Endothelial cell (in vitro differentiated cells): ENCODE measurements at places on chromosomes 12 and 14. TPM values are rescaled to one million over a fixed set of nuclear protein-coding genes. Genes with fewer than 3 reads are reported as not detected.

SYT1 gene
- total RNA-seq = 13.0 TPM

DLGAP5 gene
- total RNA-seq = 12.8 TPM

DTX1 gene
- total RNA-seq = 62.8 TPM

SLC10A1 gene
- not detected for total RNA-seq

OAS2 gene
- 0.41 TPM for total RNA-seq

ADAMTS20 gene
- 0.15 TPM for total RNA-seq

CMA1 gene
- not detected for total RNA-seq

GRCh38 chr12:81261508-81262207, 183.8 kb downstream of the ACSS3 start:
- DNase-seq = no peak

- no peak for DNase-seq
These were observed 44.5 kb downstream of the RERGL start for GRCh38 chr12:18045446-18045992.

DNA sequence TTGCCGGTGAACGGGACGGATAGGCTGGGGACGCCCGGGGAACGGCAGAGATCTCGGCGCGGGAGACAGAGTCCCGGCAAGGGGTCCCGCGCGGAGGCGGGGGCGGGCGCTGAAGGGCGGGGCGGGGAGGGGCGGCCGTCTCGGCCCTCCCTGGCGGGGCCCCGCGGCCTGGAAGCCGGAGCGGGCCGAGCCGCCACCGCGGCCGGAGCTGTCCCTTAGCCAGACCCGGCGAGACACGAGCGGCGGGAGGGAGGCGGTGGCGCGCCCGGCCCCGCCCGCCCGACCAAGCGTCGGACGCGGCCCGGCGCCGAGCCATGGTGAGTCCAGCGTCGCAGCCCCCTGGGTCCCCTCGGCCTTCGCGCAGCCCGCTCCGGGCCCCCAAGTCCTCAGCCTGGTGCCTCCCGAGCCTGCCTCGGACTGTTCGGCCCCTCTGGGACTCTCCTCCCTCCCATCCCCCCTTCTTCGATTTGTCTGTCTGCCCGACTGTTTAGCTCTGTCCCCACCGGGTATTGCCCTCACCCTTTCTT, at the start of gene ARHGEF40:
Gene ARHGEF40 (plus strand): TSS at position 222 of the 527 bp plus-strand sequence. CDS start 93 bp downstream, at position 315.
- DNase-seq = peak; percentile 38

DNA sequence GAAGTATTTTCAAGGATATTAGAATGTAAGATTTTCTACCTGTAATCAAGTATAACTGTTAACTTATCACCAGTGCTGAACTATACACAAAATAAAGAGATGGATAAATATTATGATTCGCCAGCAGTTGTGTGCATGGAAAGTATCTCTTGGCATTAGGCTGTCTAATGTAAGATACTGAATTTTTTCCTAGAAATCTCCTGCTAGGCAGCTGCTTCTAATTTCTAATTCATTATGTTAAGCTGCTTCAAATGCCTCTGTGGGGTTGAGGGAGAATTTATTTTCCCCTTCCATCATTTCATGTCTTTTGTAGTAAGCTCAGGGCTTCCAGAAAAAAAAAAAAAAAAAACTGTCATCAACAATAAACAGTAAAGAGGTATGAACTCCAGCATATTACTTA, 516.0 kb downstream of the DIO2 start:
- no peak for DNase-seq

GRCh38 chr12:25959071-25959961, 834 bp downstream of the RASSF8 start:
- DNase-seq = peak; percentile 43

- DNase-seq = no peak
These were observed 4.9 kb upstream of the ATP23 start for GRCh38 chr12:57936513-57936883.

DNA sequence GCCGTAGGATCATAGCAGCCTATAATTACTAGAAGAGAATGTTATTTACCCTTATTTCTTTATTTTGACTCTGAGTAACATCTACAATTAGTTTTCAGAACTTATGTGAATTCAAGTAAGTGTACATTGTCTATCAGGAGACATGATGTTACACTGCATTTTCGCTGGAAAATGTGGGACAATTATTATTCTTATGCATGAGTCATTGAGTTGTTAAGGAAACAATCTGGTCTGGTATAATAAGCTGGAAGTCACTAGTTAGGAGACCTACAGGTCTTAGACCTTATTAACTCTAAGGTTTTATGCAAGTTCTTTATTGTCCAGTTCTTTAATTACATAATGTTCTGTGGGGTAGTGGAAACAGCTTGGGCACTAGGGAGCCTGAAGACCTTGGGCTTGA, 5.8 kb downstream of the KTN1 start:
- DNase-seq = no peak

DNA sequence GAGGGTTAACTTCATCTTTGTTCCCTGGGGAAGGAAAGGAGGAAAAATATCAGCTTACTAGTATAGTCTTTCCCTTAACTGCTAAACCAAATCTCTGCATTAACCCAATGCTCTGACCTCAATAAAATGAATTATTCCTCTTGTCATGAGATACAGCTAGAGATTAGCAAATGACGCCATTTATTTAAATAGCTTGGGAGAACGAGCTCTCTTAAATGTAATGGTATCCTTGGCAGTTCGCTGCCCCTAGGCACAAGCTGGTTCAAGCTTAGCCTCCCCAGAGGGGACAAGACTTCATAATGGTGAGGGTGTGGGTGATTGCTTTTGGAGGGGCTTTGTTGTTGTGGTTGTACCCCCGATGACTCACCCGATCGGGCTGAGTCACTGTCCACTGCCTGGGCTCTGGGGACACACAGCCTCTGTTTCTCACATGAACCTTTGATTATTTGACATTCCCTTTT, 19.6 kb downstream of the FNTB start:
- DNase-seq = no peak

DNA sequence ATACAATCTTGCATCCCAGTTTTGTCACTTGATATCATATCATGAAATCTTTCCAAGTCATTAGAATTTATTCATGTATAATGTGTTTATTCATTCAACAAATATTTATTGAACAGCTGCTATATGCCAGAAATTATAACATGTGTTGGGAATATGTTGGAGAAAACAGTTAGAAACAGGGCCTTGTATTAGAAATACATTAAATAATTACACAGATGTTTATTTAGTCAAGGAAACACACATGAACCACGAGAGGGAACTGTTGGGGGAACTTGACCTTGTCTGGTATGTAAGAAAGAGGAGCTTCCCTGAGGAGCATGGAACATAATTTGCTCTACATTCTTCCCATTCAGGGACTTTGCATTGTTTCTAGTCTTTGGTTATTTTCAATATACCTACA, 191.7 kb upstream of the FRMD6 start:
- DNase-seq = no peak

- DNase-seq = no peak
These were observed 43.2 kb upstream of the MYBPC1 start for GRCh38 chr12:101551362-101552114.

DNA sequence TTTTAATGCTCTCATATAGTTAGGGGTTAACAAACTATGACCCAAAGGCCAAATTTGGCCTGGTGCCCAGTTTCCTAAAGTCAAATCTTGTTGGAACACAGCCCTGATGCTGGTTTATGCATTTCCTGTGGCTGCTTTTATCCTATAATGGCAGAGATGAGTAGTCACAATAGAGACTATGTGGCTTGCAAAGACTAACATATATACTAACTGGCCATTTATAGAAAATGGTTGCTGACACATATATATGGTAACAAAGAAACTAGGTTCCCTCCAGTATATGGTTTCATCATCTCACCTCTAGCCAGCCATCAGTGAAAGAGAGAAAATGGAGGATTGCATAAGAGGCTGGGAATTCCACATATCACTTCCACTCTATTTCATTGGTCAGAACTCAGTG, 10.8 kb downstream of the NAV3 start:
- DNase-seq = no peak

DNA sequence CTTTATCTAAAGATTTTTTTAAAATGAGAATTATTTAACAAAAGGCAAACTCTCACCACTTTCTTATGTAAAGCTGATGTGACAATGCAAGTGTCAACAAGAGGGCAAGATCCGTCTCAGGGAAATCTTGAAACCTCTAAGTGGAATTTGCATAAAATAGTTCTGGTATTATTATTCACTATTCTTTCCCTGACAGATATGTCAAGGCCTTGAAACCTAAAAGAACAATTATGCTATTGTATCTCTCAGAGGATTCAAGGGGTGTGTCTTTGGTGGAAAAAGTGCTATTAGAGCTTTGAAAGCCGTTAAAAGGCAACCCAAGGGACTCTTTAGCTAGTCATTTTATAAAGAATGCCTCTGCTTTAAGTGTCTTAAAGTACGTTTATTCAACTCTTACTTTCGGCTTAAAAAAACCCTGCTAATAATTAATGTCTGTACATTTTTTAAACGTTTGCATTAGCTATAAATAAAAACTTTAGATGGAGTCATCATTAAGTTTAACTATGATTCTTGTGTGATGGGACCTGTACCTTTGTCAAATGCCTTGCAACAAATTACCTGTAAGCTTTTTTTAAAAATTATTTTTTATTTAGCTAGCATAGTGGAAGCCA, 585.5 kb downstream of the VRK1 start:
- DNase-seq = no peak

GRCh38 chr14:22517117-22517720, 71.8 kb downstream of the DAD1 start:
- DNase-seq = no peak

- peak; percentile 62 for DNase-seq
These were observed 825 bp upstream of the CCDC85C start for GRCh38 chr14:99604766-99605298.

DNA sequence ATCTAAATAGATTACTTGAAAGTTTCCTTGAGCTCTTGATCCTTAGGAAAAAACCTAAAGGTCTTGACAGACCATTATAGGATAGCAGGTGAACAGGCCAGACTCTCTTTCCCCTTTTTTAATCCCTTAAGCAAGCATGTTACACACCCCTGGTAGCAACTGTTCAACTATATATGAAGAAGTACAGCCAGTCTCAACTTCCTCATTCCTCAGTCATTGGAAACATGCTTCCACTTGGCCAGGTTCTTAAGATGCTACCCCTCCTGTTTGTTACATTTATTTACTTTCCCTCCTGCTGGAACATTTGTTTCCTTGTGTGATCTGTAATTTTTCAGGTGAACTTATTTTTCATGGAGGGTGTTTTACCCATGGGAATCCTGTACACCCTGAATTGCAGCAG, 124.1 kb downstream of the ARMH4 start:
- no peak for DNase-seq

DNA sequence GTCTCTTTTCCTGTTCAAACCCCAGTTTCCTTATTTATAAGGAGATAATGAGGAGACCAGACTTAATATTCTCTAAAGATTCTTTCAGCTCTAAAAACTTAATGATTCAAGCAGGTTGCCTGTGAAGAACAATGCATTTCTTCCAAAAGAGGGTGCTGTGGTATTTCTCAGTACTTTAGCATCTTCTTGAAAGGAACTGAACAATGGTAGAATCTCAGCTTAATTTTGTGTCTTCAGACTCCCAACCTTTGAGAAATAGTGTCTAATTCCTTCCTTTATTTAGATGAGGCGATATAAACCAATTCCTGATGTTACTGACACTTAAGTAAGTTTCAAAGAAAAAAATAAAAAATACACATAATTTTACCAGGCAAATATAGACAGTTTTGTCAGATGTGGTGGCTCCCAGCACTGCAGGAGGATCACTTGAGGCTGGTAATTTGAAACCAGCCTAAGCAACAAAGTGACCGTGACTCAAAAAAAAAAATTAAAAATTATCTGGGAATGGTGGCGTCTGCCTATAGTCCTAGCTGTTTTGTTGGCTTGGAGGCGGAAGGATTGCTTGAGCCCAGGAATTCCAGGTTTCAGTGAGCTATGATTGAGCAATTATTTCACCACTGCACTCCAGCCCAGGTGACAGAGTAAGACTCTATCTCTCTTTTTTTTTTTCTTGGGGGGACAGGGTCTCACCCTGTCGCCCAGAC, 76.9 kb upstream of the PSMA6 start:
- no peak for DNase-seq

- no peak for DNase-seq
These were observed 36.2 kb downstream of the TMEM120B start for GRCh38 chr12:121748571-121749265.

DNA sequence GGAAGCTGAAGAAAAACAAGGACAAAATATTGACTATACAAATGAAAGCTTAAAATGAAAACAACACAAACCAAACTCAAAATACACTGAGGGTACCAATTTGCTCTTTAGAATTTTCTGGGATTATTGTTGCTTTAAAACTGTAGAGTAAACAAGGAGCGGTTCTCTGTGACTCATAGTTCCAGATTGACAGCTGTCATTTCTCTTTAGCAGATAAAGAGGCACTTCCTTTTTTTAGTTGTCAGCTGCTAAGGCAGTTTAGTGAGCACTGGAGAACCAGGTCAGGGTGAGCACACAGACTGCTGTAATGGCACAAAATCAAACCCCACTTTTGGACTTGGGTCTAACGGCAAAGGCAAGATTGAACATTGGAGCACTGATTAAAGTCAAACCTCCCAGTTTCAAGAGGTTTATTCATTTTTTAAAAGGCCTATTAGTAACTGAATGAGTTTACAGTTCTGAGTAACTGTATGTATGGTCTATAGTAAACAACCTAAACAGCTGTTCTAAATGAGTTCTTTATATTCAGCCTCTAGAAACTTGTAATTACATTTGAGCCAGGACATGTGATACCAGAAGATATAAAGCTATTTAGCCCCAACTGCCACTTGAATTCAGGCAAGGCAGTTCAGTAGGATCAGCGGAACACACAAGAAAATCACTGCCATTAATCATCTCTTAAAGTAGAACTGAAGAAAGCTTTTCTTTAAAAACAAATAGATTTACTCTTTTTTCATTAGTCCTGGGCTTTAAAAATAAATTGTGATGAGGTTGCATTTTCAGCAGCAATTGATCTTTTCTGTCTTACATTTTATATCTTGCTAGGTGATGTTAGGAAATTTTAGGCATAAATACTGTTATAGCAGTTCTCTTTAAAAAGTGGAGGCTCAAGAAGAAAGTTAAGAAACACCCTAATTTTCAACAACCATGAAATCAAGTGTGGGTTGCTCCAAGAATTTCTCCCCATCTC, 71.7 kb upstream of the PRICKLE1 start:
- no peak for DNase-seq

- peak; percentile 22 for DNase-seq
These were observed 606 bp downstream of the PRIMA1 start for GRCh38 chr14:93787465-93788292.

DNA sequence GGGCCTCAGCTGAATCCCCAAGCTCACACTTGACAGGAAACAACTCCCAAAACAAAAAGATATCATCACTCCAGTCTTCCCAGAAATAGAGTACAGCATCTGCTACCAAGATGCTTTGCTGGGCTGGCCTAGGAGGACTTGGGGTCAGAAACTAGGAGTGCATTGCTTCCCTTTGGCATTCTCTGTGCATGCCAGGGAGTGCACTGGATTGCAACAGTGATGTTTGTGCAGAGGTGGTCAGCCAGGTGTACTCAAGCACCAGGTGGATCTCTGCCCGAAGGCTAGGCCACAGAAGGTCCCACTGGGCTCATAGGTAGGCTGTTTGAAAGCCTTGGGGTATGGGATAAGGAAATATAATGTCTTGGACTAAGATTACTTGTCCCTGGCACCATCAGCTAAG, 51.1 kb downstream of the RAB35 start:
- no peak for DNase-seq

DNA sequence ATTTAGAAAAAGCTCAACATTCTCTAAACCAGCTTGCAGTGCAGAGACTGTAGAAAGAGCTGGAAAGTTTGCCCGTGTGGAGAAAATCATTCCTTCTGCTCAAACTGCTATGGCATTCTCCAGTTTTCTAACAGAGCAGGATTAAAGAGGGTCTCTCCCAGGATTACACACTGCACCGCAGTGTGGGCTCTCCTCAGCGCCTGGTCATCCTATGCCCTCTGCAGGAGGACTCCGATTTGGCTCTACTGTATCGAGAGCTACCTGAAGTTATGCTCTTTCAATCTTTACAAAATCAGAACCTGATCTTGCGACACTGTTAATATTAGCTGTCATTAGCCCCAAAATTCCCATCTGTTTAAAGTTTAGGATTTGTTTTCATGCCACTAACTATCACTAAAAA, 33.0 kb downstream of the BHLHE41 start:
- peak; percentile 14 for DNase-seq
